Mesangial cell (primary cell): ENCODE measurements at places on chromosomes 4 and X. TPM values are rescaled to one million over a fixed set of nuclear protein-coding genes. Genes with fewer than 3 reads are reported as not detected.

ESX1 gene
- 0.33 TPM in 1 of 2 replicates, not detected in the other for total RNA-seq

TENM3 gene
- 56.1 and 98.9 TPM in 2 replicates for total RNA-seq

TBX22 gene
- total RNA-seq, result not detected in 2 replicates

SPOCK3 gene
- 0.98 and 2.2 TPM in 2 replicates for total RNA-seq

RAB9B gene
- total RNA-seq, result 0.16 and 0.51 TPM in 2 replicates

SMARCA1 gene
- 20.2 and 27.1 TPM in 2 replicates for total RNA-seq

ADGRG4 gene
- total RNA-seq, result not detected in 2 replicates

DGAT2L6 gene
- not detected in 2 replicates for total RNA-seq

ALB gene
- not detected in 2 replicates for total RNA-seq

MAGEA4 gene
- not detected in 2 replicates for total RNA-seq

LRPAP1 gene
- 82.3 and 104 TPM in 2 replicates for total RNA-seq

HHIP gene
- 9.8 and 30.3 TPM in 2 replicates for total RNA-seq

GPM6B gene
- total RNA-seq, result 0.13 and 1.1 TPM in 2 replicates

MTHFD2L gene
- total RNA-seq, result 6.1 and 6.5 TPM in 2 replicates

STATH gene
- not detected in 2 replicates for total RNA-seq
